Activated CD8-positive, alpha-beta memory T cell treated with anti-CD3 and anti-CD28 coated beads, Interleukin-2, amount 10 ng/mL, durations not matched to agents 7 days and 5 days (primary cell): ENCODE measurements at places on chromosomes 7 and 10.

- no peak for DNase-seq
Measured at GRCh38 chr10:58278274-58278961, 9.5 kb downstream of the CISD1 start.

DNA sequence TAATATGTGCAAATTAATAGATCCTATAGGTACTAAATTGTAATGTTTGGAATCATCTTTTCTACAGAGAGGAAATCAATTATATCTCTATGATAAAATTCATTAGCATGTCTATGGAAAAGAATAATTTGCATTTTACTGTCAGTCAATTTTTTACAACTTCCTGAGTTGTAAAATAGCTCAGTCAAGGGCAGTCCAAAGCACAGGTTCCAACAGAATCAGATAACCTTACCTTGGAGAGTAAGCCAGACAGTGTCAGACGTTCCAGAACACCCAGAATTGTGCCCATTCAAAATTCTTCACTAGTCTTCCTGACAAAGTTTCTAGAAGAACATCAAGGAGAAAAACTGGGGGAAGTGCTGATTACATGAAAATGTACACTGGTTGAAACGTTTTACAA is 31.1 kb upstream of the IMMP2L start:
- no peak for DNase-seq

DNA sequence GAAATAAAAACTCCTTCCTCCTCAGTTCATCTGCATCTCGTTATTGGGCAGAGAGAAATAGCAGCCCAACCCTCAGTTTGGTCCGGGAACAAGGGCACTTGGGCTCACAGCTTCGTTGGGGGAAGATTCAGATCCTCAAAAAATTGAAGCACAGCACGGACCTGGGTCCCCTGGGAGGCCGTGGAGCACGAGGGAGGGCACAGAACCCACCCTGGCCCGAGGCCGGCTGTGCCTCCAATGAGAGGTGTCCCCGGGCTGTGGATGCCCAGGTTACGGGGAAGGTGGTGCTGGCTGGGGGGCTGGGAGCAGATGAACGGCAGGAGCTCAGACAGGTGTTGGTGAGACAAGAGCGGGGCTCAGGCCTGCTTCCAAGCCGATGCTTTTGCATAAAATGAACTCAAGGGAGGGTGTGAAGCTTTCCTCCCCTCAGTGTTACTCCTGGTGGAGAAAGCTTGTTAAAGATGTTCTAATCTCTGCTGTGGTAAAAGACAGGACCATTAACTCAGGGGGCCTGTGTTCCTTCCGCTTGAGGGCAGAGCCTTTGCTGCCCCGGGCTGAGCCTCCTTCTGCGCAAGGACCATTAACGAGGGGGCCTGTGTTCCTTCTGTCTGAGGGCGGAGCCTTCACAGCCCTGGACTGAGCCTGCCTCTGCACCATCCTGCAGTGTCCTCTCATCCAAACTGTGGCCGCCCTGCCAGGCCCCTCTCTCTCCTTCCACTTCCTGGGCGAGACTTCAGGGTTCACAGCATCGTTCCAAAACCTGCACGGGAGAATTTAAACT is 302.2 kb downstream of the ADARB2 start:
- DNase-seq = no peak

DNA sequence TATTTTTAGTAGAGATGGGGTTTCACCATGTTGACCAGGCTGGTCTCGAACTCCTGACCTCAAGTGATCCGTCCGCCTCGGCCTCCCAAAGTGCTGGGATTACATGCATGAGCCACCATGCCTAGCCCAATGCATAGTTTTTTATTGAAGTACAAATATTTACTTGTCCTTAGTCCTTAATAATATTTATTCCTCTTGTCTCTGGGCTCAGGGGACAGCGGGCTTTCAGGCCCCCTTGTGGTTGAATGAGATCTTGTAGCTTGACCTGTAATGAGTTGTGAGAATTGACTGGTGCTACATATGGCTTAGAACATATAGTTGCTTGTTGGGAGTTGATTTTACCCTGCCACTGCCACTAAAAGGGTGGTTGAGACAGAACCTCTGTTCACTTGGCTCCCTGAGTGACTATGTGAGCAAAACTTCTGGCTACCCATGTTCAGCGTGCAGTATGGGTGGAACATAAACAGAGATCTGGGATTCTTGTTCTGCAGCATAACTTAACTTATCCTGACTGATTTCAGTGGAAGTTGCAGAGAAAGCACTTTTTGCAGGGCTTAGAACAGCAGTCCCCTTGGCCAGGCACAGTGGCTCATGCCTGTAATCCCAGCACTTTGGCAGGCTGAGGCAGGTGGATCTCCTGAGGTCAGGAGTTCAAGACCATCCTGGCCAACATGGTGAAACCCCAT is 14.9 kb downstream of the CCL26 start:
- DNase-seq = no peak

DNA sequence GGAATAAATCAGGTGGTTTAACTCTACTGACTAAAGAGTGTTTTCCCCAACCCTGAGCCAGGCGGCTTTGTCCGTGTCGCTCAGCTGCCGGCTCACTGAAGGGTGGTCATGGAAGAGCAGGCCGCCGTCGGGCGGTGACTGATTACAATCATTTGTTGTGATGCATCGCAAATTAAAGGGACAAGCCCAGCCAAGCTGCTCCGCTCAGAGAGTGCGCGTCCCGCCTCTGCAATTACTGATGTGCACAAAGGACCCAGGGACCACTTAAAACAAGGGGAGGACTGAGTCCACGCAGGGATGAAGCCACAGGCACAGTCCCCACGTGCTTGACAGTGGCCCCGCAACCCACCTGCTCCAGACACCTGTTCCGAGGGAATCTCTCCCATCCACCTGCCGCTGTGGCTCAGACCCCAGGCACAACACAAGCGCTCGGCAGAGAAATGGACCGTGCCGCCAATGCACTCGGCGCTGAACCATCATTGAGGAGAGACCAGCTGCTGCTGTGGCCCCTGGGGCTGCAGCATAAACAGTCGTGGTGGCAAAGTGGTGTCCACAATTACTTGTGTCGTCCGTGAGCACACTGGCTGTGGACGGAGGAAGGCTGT is 526.5 kb downstream of the PTPRN2 start:
- no peak for DNase-seq

DNA sequence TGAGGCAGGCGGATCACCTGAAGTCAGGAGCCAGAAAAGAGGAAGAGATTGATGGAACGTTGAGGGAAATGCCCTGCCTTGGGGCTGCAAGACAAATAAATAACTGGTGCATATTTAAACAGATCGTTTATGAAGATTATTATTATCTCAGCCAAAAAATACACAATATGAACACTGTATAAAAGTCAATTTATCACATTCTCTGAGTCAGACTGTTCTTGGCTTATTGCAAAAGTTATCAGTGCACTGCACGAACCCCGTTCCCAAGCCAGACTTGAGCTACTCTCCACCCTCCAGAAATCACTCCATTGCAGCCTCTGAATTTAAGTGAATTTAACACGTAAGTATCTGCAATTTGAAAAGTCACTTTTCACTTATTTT is 1.6 kb downstream of the DNMBP start:
- no peak for DNase-seq

DNA sequence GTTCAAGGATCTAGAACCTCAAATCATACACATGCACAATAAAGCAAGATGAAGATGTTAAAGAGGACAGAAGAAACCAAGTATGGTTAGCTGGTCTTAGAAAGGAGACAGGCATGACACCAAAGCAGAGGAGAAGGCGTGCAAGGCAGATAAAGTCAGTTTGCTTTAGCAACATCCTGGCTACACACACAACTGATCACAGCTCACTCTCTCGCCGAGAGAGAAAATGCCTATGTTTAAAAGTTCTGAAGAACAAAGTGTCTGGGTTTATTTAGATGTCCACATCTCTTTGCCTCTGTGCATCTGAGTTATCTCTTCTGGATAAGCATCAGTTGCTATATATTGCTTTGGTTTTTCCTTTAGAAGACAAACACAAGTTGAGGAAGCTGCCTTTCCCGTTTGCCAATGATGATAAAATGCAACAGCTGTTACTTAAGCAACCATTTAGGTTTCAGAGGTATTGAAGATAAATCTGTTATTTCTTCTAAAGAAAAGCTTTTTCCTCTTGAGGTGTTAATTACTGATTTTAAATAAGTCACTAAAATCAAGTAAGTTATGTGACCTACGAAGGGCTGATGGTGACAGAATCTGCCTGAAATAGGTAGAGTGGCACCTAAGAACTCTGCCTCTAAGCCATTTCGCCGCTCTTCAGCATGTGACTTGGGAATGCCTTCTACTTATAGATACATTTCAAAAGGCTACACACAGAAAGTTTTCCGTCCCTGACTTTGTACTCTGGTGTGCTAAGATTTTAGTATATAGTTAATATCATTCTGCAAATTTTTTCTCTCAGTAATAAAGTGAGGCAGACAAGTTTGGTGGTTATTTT is 146.2 kb upstream of the ASAH2 start:
- peak; percentile 56 for DNase-seq

GRCh38 chr10:126102636-126103035 is 206.3 kb downstream of the FANK1 start:
- DNase-seq = no peak

- DNase-seq = no peak
Measured at GRCh38 chr7:148163246-148163645, 427.3 kb upstream of the C7orf33 start.
